Esophagus squamous epithelium (tissue), 5 donors: ENCODE measurements at places on chromosomes 12 and 14.

- no peak for DNase-seq
Measured at GRCh38 chr12:91140026-91140931, 29.0 kb upstream of the LUM start.

- no peak for DNase-seq
Measured at GRCh38 chr12:120468821-120469449, 613 bp downstream of the SRSF9 start.

GRCh38 chr14:94466706-94467370, 9.2 kb downstream of the SERPINA9 start:
- DNase-seq = no peak

GRCh38 chr14:79581912-79582576, 629.3 kb downstream of the DIO2 start:
- no peak for DNase-seq

- DNase-seq = no peak
Measured at GRCh38 chr14:80973931-80974641, 18.7 kb downstream of the TSHR start.

GRCh38 chr12:26732005-26732908, 100.7 kb downstream of the ITPR2 start:
- no peak for DNase-seq

DNA sequence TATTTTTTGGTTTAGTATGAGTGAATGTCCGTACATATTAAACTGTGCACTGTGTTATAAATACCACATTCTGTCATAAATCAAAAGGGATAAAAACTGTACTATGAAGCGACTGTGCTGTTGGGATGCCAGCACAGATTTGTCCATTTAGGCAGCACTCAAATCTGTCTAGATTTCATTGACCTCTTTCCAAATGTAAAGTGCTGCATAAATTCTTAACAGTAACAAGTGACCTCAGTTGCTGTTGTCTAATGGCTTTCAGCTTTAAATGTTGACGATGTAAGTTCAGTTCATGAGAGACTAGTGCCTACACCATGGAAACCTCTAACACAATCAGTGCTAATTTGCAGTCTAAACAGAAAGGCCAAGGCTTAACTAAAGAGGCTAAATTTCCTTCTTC, 531.4 kb upstream of the LMO3 start:
- DNase-seq = no peak

DNA sequence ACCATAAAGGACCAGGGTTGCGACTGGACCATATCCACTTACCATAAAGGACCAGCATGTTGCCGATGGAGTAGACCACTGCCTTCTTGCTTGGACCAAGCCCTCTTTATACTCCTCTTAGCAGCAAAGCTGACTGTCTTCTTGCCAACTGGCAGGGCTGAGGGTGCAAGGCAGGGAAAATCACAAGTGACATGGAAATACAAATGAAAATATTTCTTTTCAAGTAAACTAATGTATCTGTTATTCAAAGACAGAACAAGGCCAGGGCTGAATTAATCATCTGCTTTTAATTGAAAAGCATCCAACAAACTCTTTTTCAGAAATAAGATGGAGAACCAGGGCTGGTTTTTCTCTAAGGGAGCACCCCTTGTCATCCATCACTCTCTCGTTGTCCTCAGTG, at the start of gene CELA1:
TSS of gene CELA1 (minus strand) at position 99 of the 400 bp plus-strand sequence. CDS start at position 58, 41 bp downstream.
- DNase-seq = no peak

- no peak for DNase-seq
Measured at GRCh38 chr14:105905456-105905855, 379.1 kb downstream of the TMEM121 start.

DNA sequence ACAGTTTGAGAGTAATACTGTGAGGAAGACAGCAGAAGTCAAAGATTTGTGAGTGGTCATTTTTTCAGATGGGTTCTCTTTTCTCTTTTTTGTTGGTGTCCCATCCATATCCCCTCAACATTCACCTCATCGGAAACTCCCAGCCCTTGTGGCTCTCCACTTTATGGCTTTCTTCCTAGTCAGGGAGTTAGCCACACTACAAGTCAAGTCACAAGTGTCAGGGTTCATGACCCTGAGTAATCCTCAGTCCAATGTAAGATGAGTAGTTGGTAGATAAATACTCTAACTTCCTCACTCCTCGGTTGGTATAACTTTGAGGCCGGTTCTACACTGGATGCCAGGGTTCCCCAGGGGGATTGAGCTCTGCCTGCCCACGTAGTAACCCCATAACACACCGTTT, 41.4 kb downstream of the PTGER2 start:
- DNase-seq = no peak

GRCh38 chr14:61621444-61621843, 73.9 kb upstream of the HIF1A start:
- DNase-seq = no peak

GRCh38 chr14:98853063-98853729, 418.8 kb downstream of the BCL11B start:
- no peak for DNase-seq

DNA sequence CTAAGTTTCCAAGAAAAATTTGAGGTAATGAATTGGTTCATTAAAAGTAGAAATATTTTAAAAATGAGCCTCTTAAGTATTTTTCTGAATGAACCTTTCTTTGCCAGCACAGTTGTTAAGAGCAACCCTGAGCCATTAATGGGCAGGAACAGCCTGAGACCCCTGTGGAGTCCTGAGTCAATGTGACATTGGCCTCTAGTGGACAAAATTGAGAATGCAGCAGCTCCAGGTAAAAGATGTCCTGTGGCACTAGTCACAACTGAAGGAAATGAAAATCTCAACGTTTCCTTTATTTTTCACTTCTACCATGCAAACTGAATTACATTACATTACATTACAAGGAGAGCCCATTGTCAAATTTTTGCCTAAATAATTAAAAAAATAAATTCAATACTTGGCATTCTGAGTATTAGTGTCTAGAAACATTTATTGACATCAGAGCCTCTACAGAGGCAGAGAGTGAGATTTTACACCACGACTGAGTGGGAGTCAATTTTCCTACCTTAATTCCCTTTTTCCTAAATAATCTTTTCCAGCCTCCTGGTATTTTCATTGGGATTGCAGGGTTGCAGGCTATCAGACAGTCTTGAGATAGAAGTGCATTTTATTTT, 135.7 kb downstream of the PPM1H start:
- DNase-seq = no peak

GRCh38 chr14:95555053-95555452, 20.2 kb downstream of the GLRX5 start:
- DNase-seq = no peak

GRCh38 chr12:52867642-52868041, 18.8 kb upstream of the KRT78 start:
- DNase-seq = no peak

- no peak for DNase-seq
Measured at GRCh38 chr12:114313910-114314309, 92.0 kb downstream of the TBX5 start.

DNA sequence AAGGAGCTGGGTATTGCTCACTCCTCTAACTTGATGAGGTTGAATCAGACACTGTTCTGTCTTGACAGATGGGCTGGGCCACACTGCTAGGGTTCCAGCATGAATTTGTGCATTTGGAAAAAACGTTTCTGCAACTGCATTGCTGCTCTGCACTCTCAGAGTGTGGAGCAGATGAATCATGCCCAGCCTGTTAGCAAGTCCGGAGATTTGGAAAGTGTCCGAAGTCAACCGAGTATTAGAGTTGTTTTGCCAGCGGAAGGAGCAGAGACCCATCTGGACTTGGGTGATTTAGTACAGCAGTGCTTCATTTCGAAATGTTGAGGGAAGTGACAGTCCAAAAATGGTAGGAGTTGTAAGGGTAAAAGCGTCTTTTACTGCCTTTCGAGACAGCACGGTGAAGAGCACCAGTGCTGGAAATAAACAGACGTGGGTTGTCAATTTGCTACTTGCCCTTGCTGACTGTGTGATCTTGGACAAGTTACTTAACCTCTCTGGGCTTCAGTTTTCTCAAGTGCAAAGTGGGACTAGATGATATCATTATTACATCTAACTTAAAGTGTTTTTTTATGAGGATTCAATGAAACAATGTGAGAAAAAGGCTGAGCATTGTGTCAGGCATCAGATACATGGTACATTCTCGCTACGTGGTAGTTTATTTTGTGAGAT, 139.5 kb downstream of the CHST11 start:
- no peak for DNase-seq

- DNase-seq = peak; percentile 62
Measured at GRCh38 chr14:21308479-21309237, 28.8 kb downstream of the RPGRIP1 start.

DNA sequence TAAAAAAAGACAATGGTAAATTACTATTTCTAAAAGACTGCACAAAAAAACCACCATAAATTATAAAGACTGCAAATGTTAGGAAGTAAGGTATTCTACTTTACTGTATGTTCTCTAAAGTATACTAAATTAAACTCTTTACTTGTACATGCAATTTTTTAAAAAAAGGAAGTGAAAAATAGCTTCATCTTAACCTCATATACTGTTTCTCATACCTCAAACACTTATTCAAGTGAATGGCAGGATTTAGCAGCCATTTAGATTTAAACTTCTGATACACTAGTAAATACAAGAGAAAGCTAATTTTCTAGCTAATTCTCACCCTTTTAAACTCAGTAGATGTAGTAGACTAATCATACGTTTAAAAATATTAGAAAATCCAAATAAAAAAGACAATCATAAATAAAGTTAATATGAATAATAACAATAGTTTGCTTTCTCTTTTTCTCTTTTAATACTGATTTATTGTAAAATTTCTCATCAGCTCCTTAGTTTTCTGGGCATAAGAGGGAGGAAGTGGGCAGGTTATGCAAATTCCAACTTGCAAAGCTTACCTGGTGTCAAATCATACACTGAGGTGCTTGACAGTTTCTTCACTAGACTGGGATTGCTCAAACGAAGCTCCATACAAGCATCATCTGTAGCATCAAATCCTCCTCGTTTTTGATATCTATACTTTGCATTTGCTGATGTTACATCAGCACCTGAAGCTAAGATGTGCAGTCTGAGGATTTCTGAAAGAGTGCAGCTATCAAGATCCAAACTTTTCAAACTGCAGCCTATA, 71.0 kb upstream of the CFL2 start:
- DNase-seq = no peak

GRCh38 chr12:122354958-122355641, 67.4 kb downstream of the CLIP1 start:
- no peak for DNase-seq

DNA sequence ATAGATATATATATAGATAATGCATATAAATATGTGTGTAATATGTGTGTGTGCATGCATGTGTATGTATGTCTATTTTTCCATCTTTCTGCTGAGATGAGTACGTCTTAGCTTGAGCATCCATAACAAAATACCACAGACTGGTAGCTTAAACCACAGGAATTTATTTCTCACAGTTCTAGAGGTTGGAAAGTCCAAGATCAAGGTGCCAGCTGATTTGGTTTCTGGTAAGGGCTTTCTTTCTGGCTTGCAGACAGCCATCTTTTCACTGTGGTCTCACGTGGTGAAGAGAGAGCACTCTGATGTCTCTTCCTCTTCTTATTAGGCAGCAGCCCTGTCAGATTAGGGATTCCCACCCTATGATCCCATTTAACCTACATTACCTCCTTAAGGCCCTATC, 47.3 kb downstream of the ACSM4 start:
- DNase-seq = no peak

GRCh38 chr14:61174441-61174891, 106.7 kb downstream of the TMEM30B start:
- DNase-seq = no peak

GRCh38 chr12:129325566-129325965, 472.3 kb downstream of the GLT1D1 start:
- DNase-seq = no peak

DNA sequence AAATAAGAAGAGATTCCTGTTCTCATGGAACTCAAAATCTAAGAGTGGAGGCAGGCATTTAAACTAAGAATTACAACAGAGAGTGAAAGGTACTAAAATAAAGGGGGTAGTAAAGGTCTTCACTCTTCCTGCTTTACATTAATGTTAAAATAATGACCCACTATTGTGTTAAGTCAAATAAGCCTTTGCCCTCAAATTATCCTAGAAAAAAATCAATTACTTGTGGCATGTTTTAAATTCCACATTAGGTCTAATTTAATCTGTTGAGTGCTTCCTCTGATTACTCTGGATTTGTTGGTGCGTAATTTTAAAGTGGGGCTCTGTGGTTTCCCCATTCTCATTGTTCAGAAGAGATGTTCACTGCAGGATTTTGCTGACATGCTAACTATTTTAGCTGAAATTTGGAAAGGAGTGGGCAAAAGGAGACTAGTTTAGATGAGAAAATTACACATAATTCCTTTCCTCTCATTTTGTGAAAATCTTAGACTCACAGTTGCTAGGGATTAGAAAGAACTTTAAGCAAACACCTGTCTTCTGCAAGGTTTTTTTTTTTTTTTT, 35.5 kb downstream of the BTG1 start:
- no peak for DNase-seq

DNA sequence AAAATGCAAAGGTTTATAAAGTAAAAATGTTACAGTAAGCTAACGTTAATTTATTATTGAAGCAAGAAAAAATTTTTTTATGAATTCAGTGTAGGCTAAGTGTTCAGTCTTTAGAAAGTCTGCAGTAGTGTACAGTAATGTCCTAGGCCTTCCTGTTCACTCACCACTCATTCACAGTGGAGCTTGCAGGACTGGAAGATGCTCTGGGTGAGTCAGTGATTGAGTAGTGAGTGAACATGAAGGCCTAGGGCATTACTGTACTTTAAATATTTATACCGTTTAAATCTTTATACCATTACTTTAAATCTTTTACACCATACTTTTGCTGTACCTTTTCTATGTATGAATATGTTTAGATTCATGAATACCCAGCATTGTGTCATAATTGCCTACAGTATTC, 120.3 kb upstream of the SLC38A4 start:
- DNase-seq = no peak

DNA sequence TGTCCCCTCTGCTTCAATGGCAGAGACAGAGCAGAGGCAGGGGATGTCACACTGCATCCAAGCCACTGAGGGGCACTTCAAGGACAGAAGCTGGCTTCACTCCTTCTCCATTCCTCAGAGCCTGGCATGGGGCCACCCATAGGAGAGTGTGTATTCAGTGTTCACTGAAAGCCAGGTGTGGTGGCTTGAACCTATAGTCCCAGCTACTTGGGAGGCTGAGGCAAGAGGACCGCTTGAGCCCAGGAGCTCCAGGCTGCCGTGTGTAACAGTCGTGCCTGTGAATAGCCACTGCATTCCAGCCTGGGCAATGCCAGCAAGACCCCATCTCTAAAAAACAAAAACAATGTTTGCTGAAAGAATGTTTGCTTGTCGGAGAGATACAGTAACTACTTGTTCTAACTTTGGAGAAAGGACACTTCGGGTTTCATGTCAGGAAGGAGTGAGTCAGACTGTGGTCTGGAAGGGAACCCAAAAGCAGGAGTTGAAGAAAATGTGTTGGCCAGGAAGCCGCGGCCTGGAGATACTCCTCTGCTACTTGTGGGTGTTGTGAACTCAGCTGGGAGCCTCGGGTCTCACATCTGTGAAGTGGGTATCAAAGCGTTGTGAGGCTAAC, 43.4 kb downstream of the ELK3 start:
- DNase-seq = no peak

DNA sequence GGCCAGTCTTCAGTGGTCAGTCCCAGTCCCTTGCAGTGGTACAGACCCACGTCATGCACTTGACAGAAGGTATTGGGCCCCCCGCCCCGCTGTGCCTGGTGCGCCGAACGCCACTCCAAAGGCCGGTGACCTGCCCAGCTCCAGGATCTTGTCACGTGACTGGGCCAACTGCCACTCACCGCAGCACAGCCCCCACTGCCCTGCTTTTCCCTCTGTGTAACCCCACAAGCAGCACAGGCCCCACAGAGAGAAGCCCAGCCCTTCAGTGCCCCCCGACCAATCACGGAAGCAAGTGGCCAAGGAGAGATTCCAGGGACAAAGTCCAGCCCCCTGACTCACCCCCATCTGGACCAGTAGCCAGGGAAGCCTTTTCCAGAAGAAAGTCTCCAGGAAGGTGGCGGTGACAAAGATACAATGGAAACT, 498 bp downstream of the GPR132 start:
- DNase-seq = no peak
